ENCODE measurements at places on chromosomes 3 and 15.
A peak's percentile ranks its signal among the peaks of the same experiment; 100 is the strongest.

GRCh38 chr3:68467465-68467864 is 464.9 kb downstream of the TAFA4 start:
- DNase-seq = no peak

GRCh38 chr3:14282706-14283075 is 104.1 kb downstream of the LSM3 start:
- no peak for DNase-seq

DNA sequence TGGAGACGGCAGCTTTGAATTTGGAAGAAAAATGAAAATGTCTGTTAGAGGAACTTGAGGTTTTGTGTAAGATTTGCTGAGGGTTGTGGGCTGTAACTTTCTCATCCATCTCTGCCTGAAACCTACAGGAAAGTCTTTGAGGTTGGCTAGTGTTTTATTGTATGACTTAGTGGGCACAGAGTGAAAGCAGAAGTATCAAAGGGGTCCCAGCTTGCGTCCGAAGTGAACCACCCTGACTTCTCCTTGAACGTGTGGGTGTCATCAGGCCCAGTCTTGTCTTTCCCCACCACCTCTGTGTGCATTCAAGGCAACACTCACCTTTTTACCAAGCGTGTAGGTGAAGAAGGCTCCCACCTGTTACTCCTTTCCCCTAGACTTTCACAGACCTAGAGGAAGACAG is 682.1 kb upstream of the CFAP20DC start:
- DNase-seq = no peak

- DNase-seq = no peak
Observed at GRCh38 chr15:70479056-70479455, 284.3 kb downstream of the UACA start.

DNA sequence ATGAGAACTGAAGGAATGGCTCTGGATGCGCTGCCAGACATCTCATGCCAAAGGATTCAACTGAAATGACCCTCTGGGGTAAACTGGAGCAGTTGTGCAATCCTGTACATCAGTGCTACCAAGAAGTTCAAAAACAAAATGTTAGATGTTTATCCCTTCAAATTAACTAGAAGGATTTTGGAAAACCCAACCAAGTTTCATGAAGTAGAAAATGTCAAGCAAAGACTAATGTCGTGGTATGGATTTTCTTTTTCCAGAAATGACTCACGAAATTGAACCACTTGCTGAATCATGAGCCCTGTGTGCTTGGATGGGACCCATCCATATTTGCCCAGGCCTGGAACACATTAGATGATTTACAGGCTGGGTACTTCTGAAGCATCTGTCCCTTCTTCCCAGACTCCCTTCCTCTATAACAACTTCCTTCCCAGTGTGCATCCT is 101.6 kb downstream of the LRTM1 start:
- no peak for DNase-seq

DNA sequence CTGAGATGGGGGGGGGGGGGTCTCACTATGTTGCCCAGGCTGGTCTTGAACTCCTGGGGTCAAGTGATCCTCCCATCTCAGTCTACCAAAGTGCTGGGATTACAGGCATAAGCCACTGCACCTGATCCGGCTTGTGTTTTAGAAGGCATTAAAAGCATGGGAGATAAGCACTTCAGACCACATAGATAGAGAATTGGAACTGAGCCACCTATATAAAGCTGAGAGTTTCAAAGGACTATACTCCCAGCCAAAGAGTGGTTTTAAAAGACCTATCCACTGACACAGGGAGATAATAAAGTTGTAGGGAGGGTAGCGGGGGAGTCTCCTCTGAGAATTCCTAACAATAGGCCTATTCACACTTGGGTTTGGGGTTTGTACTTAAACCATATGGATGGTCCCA is 34.8 kb downstream of the DENND4A start:
- DNase-seq = no peak

DNA sequence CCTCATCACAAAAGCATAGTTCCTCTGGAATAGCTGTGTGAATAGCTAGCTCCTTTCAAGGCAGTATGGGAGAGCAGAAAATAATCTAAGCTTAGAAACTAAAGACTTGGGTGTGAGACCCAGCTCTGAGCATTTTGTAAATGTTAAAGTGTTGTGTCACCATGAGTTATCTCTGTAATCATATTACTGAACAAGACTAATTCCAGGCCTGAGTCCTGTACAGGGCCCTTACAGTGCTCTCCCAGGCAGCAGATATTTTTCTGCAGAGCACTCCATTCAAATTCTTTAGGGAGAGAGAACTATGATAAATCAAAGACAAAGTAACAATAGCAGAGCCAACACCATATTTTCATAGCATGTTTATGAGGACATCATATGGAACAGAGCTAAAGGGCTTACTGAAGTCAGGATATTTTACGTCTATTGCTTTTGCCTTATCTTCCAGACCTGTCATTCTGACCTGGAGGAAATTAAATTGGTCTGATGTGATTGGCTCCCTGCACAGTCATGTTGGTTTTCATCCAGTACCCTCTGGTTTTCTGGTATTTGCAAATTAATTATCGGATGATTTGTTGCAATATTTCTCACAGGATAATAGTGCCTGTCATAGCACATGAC is 172.6 kb upstream of the PPP2R3A start:
- DNase-seq = no peak

- DNase-seq = no peak
Observed at GRCh38 chr3:23711916-23712494, 93.8 kb upstream of the UBE2E1 start.

DNA sequence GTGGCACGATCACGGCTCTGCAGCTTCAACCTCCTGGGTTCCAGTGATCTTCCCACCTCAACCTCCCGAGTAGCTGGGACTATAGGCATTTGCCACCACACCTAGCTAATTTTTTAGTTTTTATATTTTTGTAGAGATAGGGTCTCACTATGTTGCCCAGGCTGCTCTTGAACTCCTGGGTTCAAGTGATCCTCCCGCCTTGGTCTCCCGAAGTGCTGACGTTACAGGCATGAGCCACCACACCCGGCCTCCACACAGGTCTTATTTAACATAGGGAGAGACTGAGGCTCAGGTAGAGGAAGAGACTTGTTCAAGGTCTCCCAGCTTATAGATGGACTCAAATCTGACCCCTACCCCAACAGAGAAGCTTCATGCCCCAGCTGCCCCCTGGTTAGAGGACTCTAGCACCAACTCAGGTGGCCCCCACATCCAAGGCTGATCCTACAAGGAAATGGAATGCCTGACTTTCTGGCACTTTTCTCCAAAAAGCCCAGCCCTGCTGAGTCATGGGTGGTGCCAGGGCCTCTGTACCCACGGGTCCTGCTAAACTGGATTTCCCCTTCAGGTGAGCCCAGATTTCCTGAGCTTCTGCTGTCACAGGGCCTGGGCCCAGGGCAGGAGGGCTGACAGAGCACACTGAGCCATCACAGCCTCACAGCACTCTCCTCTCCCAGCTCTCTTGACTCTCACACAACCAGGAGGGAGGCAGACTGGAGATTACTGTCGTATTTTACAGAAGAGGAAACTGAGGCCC is 5.6 kb downstream of the TMEM40 start:
- no peak for DNase-seq

GRCh38 chr3:146468234-146468633 is 1.1 kb downstream of the PLSCR2 start:
- DNase-seq = no peak

DNA sequence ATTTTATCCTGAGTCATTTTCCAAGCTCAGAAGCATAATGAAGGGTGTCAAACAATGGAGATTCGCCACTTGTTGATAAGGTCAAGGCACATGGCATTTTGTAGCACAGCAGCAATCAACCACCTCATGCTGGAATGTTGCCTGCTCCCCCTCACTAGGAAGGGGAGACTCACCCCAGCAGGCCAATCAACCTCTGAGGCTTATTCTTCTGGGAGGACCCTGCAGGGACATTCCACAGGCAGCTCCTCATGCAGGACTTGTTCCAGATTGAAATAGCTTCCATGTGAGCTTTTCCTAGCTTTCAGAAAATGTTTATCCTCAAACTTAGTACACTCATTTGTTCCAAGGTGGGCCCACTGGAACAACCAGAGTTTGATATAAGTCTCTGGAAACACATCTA is 77.6 kb downstream of the SSR3 start:
- no peak for DNase-seq

GRCh38 chr3:169771497-169772304 is 1.5 kb upstream of the MYNN start:
- peak; percentile 92 for DNase-seq

DNA sequence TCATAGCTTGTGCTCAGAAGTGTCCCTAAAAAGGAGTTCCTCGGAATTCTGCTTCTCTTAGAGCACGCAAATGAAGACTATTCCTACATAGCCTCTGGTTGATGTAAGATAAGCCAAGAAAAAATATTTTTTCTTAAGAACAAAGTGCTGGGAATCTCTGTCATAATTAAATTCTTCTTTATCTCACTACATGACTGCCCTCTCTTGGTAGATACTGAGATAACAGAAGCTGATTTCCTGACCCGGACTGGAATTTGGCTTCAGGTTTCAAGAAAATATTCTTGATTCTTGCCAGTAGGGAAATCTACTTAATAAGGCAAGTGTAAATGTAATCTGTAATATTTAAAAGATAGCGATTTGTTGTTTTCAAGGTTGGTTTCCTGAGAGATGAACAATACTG is 31.3 kb upstream of the SETMAR start:
- DNase-seq = peak; percentile 7

- DNase-seq = no peak
Observed at GRCh38 chr3:48501196-48501595, 2.8 kb downstream of the SHISA5 start.

DNA sequence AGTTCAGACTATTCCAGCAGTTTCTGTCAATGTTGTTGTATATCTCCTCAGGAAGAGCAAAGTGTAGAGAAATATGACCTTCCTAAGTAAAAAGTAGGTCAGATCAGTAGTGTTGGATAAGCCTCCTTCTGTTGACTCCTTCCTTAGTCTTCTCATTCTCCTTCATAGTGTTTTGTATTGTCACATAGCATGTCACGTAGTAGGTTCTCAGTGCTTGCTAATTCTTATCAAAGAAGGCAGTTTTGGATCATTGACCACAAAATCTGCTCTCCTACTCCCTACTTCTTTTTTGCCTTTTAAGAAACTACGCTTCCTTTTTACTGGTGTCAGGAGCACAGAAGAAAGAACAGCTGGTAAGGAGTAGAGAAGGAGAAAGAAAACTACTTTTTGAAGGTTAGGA is 1.0 kb upstream of the MGA start:
- no peak for DNase-seq

DNA sequence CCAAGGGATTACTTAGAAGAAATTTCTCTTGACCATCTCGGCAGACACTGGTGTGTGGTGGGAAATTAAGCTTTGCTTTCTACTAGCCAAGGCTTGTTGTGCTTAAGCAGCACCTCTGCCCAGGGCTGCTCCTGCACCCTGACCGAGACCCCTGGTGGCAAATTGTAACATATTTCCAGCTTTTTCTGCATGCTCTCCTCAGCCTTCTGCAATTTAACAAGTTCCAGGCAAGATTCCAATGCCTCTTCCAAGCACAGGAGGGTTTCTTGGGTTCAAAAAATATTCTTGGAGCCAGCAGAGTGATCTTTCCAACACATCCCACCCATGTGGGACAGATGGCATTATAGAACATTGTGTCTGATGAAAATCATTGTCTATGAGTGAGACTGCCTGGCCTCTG is 210.5 kb downstream of the CLSTN2 start:
- peak; percentile 14 for DNase-seq

- DNase-seq = no peak
Observed at GRCh38 chr3:30567139-30567753, 39.2 kb upstream of the TGFBR2 start.

DNA sequence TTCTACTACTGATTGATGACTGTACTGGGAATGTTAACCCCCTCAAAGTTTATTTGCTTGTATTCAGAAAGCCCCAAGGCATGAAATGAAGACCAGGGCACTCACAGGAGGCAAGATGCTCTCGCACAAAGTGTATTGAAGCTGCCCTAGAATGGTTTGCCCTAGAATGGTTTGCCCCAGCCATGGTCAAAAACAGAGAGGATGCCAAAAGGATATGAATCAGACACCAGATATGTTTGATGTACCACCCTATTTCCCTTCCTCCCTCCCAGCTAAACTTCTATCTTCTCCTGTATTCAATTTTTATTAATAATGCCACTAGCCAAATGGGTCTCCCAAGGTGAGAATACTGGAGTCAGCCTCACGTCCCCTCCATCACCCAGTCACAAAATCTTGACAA is 101.3 kb downstream of the TMCO5A start:
- no peak for DNase-seq

DNA sequence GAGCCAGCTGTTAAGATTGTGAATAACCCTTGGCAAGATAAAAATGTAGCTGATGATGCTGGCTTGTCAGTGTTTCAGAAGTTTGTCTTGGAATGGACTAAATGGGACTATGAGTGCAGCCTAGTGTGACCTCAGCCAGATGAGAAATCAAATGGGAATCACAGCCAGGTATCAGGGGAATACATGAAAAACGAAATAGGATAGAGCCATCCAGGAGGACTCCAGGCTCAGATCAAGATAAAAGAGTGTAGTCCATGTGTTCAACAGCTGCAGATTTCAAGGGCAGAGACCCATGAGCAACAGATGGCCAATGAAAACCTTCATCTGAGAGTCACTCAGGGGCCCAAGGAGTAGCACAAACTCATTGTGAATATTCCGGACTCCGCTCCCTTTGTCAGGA is 1080.9 kb upstream of the CADM2 start:
- DNase-seq = no peak

DNA sequence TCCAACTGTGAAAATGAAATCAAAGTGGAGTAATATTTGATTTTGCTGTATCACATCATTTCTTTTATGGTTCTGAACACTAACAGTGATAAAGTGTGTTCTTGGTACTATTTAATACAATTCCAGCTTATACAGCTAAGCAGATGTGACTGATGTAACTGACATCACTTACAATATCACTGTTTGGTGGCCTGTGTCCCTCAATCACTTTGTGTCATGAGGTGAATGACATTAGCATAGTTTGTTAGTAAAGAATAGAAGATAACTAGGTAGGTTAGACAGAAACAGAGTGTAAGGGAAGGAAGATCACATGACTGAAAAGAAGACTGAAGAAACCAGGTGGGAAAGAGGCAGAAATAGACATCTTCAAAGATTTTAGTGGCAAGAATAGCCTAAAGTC is 138.7 kb downstream of the AQP9 start:
- DNase-seq = no peak

- DNase-seq = peak; percentile 32
Observed at GRCh38 chr3:49339941-49340800, at the start of gene USP4. Gene USP4, minus strand, starts transcription at chr3:49340053. Its CDS starts 29 bp downstream, at chr3:49340024.
